GM20000 (cell line): ENCODE measurements at places on chromosomes 6 and 20.

DNA sequence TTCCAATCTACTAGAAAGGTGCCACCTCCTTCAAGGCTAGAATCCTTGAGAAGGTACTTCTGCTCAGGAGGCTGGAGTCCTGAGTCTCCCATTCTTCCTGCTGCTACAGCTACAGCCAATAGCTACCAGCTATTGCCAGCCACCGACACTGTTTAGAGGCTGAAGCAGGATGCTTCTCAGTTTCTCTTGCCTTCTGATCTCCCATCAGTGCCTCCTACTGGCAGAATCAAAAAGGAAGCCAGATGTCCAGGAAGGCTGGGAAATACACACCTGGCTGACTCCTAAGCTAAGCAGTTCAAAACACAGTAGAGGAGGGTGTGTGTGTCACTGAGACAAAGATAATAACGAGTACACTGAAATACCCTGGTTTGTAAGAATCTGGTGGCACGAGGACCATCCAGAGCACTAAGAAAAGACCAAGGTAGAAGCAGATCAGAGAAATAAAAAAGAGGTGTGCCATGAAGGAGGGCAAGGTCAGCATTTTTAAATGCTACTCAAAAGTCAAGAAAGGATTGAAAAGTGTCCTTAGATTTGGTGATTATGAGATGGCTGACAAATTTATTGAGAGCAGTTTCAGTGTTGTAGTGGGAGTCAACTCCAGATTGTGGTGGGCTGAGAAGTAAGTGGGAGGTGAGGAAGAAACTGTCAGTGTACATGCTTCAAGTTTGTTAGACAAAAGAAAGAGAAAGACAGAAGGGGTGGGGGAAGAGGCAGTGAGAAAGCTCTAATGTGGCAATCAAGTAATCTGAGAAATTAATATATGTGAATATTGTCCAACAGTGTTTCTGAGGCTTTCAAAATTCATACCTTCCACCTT is 2.3 kb upstream of the HLA-DMA start:
- no peak for DNase-seq

DNA sequence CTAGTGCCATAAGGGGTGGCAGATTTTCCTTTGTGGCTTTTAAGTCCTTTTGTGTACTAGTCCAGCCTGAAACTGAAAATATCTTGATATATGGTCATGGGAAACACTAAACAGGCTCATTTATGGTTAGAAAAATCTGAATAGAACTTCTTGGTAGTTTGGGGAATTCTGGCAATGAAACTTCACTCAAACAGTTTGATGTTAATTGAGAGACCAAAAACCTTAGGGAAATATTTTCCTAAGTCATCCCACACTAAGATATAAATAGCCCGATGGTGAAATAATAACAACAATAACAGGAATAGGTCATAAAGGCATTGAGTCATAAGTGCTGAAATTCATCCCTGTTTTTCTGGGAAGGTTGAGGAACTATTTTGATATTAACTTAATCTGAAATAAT is 146.2 kb upstream of the SMLR1 start:
- no peak for DNase-seq

GRCh38 chr6:89640804-89641203 is 2.3 kb upstream of the LYRM2 start:
- no peak for DNase-seq

- DNase-seq, result no peak
These were observed 86.9 kb downstream of the RFX6 start for GRCh38 chr6:116963972-116964371.

GRCh38 chr20:38252292-38253288 is 7.9 kb downstream of the KIAA1755 start:
- DNase-seq, result no peak
